Fibroblast of skin of abdomen (primary cell): ENCODE measurements at places on chromosomes 16 and 17.

GRCh38 chr17:82126556-82127314, 28.7 kb upstream of the FASN start:
- DNase-seq, result no peak

DNA sequence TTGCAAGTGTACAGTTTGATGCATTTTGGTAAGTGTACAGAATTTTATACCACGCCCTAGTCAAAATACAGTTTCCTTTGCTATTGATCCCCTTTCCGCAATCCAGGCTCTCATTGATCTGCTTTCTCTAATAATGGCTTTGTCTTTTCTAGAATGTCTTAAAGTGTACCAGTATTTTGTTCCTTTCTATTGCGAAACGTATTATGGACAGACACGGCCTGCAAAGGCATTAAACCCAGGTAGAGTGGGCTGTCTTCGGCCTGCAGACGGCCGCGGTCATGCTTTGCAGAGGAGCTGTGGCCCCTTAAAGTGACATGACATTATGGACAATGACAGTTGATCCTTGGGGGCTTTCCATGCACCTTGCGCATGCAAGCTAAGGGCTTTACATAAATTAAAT, 15.9 kb upstream of the HSBP1 start:
- DNase-seq, result no peak

DNA sequence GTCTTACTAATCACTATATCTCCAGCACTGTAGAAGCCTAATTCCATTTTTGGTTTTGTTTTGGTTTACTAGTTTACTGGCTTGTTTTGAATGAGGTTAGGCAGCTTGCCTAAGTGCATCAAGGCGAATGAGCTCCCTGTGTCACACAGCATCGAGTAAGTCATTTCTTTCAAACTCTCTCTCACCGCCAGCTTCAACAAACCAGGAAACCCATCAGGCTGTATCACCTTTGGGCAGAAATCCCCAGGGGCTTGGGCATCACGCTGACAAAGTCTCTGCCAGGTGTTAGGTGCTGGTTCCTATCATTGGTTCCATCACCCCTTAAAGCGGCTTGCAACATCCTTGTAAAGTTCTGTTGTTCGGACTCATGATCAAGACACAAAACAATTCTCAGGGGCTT, 226.6 kb downstream of the GRIN2A start:
- no peak for DNase-seq

- DNase-seq, result no peak
These were observed 31.2 kb downstream of the MNT start for GRCh38 chr17:2369551-2370210.

DNA sequence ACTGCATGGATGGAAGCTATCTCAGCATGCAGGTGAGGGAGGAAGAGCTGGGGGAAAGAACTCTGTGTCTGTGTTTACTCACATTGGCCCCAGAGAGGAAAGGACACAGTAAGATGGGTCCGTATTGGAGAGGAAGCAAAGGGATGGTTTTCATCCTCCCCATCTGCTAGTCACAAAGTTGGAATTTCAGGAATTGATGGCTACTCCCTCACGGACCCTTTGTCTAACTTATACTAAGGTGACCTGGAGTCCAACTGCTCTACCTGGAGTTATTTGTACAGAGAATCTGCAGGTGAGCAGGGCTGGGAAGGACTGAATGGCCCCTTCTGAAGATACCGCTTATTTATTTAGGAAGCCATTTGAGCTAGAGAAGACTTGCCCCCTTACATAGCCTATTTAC, 55.1 kb downstream of the WNT3 start:
- DNase-seq, result no peak

DNA sequence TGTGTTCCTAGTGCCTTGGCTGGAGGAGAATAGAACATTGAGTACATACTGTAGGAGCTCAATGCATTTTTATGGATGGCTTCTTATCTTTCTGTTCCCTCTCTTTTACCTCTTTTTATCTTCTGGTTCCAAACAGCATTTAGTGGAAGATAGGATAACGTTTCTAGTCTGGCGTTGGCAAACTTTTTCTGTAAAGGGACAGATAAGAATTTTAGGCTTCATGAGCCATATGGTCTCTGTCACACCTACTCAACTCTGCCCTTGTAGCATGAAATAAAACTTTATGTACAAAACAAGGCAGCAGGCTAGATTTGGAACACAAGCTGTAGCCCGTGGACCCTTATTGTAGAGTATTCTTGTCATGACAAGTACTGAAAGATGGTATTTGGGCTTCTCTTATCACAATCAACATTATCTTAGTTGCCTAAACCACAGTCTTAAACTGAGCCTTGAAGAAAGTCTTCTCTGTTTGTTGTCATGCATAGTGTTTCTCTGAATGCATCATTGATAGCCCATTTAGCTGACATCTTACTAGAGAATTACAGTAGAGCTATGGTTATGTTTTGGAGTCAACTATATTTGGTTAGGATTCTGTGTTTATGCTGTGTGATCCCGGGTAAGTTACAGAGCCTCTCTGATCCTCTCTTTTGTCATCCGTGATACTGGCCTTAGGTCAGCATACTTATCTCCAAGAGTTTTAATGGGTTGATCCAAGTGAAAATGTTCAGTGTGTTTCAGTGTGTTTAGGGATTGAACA, 80.2 kb downstream of the HS3ST4 start:
- no peak for DNase-seq

DNA sequence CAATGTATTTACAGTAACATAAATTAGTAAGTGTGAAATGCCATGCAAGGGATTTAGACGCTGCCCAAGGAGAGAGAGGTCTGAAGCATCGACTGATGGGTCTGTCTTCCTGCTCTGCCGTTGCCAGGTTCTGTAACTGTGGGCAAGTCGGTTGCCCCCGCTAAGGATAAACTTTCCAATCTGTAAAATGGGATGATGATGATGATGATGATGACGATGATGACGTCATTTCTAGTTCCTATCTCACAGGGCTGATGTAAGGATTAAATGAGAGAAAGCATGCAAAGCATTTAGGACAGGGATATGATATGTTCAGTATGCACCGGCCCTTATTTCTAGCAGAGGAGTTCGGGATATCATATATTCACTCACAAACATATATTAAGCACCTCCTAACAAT, 54.8 kb downstream of the C17orf67 start:
- no peak for DNase-seq

DNA sequence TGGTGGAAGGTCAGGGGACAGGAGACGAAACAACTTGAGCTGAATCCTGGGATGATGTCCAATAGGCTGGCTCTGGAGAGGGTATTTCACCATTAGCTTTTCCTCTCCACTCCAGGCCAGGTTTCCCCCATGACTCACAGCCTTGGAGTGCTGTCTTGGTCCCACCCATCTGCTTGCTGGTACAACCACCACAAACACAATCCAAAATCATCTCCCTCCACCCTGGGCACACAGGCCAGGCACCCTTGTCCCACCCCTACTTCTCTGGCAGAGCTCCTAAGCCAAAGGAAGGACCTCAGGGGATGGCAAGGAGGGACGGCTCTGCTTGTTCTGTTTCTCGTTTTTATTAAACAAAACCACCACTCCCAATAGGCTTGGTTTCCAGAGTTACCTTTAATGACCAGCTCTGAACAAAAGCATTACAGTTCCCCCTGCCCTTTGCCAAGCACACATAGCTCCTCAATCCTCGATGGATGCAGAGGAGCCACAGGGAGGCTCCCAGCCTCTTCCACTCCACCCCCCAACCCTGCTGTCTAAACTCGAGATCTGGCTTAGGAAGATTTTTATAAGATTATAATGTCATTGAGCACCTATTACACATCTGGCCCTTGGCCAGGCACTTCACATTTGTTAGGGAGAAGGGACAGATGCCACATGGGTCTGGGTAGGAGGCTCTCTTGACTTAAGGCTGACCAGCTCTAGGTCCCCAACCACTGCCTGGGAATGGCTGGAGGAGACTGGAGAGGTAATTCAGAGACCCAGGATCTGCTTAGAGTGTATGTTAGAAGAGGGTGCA, 13.3 kb downstream of the CAVIN1 start:
- peak; percentile 80 for DNase-seq

- peak; percentile 77 for DNase-seq
These were observed 1.2 kb upstream of the HEXIM1 start for GRCh38 chr17:45146890-45147580.

GRCh38 chr17:13410874-13411273, 190.9 kb downstream of the HS3ST3A1 start:
- no peak for DNase-seq
